CD4-positive, alpha-beta memory T cell (primary cell): ENCODE measurements at places on chromosomes 1 and 21. TPM values are rescaled to one million over a fixed set of nuclear protein-coding genes. Genes with fewer than 3 reads are reported as not detected.

NCAM2 gene
- not detected for total RNA-seq

NBPF12 gene
- 27.4 TPM for total RNA-seq

TMEM82 gene
- not detected for total RNA-seq

C1orf198 gene
- total RNA-seq: 4.4 TPM

LDLRAD1 gene
- total RNA-seq: not detected

CEP170 gene
- 40.7 TPM for total RNA-seq

AVPR1B gene
- not detected for total RNA-seq

FH gene
- total RNA-seq: 21.0 TPM

CLEC20A gene
- total RNA-seq: not detected

RGL1 gene
- total RNA-seq: 5.1 TPM

ETNK2 gene
- total RNA-seq: 3.2 TPM

RORC gene
- total RNA-seq: 10.0 TPM

LMOD1 gene
- total RNA-seq: not detected

ITLN2 gene
- not detected for total RNA-seq

THEM5 gene
- not detected for total RNA-seq

CGN gene
- total RNA-seq: 0.81 TPM

- no peak for DNase-seq
Observed at GRCh38 chr1:160105155-160105554, 6.7 kb upstream of the IGSF8 start.

GRCh38 chr1:116663821-116664220 is 3.7 kb downstream of the IGSF3 start:
- DNase-seq: no peak

DNA sequence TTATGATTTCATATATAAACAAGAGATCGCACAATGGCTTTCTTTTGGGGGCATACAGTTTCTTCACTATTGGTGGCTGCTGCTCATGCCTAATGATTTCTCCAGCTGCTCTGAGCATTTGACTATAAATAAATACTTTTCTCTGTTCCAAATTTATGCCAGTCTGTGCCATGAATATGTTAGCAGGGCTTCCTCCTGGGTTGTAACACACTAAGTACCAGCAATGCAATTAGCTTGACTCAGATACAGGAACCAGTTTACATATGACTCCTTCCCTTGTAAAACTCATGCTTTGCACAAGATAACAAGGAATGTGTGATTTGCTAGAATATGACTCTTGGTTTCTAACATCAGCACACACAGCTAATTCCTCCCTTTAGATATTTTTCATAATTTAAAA is 1629.7 kb downstream of the NCAM2 start:
- DNase-seq: no peak

- DNase-seq: no peak
Observed at GRCh38 chr1:151718011-151718431, 1.4 kb upstream of the CELF3 start.

- no peak for DNase-seq
Observed at GRCh38 chr1:119811985-119812557, 811 bp upstream of the REG4 start.

- DNase-seq: peak; percentile 39
Observed at GRCh38 chr1:244325056-244325758, 126.5 kb downstream of the ADSS2 start.

DNA sequence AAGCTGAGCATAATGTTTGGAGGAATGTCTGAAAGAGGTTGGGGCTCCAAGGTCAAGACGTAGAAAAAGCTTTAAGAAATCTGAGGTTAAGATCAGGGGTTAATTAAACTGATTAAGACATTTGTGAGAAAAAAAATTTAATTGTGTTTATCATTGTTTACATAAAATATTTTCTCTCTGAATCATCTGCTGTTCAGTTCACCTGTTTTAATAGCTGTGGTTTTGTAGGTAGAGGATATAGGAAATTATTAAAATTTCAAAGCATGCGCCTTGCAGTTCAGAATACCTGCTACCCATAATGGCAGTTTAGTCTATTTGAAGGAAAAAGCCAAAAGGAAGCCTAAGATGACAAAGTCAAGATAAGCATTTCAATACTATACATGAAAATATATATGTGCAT is 153.2 kb downstream of the SPATA46 start:
- no peak for DNase-seq

DNA sequence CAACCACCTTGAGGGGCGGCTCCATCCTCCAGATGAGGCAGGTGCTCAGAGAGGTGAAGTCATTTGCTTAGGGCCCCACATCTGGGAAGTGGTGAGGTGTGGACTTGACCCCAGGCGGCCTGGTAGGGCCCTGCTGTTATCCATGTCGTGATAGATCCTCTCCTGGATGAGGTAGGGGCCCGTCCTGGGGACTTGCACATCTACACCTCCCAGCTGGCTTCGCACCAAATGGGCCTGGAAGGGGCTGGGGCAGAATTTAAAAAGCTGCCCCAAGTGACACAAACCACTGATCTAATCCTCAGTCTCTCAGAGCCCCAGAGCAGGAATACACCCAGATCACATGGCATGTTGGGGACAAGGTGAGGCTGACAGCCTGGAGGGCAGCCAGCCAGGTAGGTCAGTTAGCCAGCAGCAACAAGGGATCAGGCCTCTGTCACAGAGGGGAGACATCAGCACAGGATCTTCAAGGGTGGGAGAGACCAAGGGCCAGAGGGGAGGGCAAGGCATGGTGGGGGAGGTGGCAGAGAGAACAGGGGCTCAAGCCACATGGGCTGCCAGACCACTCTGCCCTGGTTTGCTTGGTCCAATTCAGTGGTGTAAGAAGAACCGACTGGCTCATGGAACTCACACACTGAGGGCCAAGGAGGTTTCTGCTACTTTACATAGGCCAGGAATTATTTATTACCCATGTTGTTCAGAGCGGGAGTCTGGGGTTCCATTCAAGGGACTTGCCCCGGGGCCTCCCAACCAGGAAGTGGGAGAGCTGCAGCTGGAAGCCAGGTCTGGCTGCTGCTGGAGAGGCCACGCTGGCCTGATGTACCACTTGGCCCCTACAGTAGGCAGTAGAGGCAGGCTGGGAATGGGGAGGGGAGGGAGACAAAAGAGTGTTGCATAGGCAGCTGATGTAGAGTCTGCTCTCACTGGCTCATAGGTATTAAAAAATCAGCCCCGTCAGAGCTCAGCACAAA is 12.1 kb downstream of the LRP8 start:
- DNase-seq: no peak

- DNase-seq: no peak
Observed at GRCh38 chr21:32270748-32271147, 8.1 kb downstream of the MIS18A start.

DNA sequence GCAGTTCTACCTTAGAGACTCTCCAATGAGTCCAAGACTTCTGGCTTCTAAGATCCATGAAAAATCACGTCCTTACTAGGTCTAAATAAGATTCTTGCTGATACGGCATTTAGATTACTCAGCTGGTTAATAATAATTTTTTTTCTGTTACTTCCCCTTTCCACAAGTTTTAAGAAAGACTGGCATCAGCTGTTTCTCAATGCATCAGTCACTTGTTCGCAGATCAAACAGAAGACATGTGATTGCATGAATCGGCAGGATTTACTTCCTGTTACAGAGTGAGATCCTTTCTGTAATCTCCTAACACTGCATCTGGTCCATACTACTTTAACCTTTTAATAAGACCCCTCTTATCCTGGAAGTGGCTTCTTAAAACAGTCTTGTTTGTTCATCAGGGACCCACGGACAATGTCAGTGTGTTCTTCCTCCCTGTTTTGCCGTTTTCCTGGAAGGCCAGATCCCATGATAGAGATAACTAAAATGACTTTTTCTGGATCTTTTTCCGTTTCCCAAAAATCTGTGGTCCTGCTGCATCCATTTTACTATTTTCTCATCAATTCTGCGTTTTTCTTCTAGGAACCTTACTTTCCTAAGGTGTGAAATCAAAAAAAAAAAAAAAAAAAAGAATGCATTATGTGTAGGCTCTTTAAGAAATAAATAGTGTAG is 6.1 kb downstream of the NPL start:
- DNase-seq: no peak

- no peak for DNase-seq
Observed at GRCh38 chr1:203274603-203275381, 30.5 kb upstream of the BTG2 start.

- DNase-seq: no peak
Observed at GRCh38 chr1:21666576-21667320, 2.4 kb downstream of the RAP1GAP start.

DNA sequence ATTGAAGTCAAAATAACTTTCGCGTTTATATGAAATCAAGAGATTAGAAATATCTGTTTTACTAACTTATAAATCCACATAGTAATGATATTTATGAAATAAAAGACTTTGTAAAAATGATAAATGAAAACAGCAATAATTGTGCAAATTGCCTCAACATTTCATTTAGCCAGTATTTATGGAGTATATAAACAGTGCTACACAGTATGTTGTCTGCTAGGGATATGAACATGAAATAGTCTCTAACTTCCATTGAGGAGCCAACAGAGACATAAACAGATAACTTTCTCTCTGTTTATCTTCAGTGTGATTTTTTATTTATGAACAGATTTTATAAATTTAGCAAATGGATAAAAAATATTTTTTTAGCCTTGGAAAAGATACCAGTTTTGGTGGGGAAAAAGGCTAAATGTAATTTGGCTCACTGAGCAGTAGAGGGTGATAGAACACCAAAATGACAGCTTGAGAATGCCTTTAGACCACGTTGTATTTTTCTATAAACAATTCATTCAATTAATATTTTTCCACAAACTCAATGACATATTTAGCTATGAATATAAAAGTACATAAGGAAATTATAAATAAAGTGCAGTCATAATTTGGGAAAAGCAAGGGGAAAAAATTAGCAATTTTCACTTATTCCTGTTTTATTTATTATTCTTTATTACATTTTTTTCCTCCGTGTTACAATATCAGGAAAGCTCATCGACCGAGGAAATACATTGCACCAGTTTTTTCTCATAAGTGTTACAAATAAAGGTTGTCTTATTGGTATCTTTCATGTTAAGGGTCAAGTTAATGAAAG is 47.5 kb upstream of the EEIG2 start:
- peak; percentile 58 for DNase-seq

GRCh38 chr21:33308586-33309490 is 15.9 kb upstream of the IFNAR1 start:
- DNase-seq: no peak

GRCh38 chr1:38138498-38139233 is 92.1 kb upstream of the POU3F1 start:
- DNase-seq: no peak

GRCh38 chr1:8015036-8015808 is 10.9 kb downstream of the ERRFI1 start:
- DNase-seq: peak; percentile 59

GRCh38 chr1:93042187-93043056 is 36.7 kb upstream of the MTF2 start:
- peak; percentile 76 for DNase-seq

DNA sequence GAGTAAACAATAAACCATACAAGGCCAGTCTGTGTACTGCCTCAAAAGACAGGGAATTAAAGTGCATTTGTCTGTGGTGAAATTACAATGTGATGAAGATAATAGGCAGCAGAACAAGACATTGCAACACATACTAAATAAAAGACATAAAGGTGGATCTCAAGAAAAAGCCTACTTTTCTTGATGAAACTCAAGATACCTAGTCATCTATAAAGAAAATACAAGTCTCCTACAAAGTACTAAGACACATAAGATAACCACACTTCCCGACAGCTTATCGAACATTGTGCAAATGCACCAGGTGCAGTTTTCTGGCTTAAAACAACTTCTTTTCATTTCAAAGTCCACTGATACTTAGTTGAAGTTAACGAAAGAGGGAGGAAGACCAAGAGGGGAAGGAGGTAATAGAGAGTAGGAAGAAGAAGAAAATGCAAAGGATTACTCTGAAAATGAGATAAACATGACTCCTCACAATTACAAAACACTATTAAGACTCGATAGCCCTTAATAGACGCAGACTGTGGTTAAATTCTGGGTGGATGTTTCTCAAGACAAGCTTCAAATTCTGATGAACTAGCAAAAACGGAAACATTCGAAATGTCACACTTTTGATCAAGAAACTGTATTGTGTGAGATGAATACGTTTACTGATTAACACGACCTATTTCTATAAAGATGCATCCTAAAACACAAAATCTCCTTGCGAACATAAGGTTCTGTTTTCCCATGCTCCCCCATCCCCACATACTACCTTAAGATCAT is 2.0 kb downstream of the HNRNPR start:
- no peak for DNase-seq

- DNase-seq: no peak
Observed at GRCh38 chr1:107430540-107431228, 289.8 kb downstream of the NTNG1 start.

DNA sequence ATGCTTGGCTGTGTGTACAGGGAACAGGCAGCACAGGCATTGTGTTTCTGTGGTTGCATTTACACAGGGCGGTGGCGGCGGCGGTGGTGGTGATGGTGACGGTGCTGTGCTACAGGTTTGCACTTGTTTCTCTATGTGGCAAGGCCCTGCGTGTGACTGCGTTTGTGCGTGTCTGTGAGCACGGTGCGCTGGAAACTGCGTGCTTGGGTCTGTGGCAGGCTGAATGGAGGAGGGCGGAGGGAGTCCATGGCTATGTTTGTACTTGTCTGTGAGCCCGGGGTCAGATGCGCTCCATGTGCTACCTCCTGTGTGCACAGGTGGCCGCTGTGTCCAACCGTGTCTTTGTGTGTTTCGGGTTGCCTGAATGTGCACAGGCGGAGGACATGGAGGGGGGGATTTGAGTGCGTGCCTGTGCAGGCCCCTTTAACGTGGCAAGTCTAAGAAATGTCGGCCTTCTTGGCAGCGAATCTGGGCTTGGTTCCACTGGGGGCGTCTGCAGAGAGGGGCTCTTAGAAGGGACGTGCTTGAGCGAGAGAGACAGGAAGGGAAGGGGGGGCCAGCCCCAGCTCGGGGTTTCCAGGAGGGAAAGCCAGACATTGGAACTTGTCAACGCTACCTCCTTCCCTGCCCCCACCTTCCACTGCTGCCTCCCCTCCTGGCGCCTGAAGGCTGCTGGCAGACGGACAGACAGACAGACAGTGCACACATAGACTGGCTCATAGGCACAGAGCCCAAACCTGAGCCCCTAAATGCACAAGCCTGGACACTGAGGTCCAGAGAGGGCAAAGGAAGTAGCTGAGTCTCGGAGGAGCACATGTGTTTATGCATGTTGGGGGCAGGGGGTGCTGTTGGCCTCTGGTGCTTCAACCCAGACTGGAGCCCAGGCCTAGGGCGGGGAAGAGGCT is 32.7 kb upstream of the WASF2 start:
- peak; percentile 88 for DNase-seq

DNA sequence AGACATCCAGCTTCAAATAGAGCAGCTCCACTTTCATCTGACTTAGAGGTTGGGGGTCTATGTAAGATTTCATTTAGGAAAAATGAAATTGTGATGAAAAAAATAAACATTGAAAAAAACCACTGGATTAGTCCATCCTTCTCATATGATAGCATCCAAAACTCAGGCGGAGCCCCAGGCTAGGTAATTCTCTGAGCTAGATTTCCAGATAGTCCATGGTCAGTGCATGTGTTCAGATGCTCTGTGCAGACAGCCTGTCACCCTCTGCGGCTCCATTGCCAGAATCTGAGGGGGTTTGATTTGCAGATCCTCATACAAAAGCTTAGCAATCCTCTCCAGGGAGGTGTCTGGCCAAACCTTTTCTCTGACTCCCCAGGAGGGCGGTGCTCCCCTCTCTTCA is 49.2 kb downstream of the C8B start:
- no peak for DNase-seq
